ENCODE measurements at places on chromosomes 1 and 21.

DNA sequence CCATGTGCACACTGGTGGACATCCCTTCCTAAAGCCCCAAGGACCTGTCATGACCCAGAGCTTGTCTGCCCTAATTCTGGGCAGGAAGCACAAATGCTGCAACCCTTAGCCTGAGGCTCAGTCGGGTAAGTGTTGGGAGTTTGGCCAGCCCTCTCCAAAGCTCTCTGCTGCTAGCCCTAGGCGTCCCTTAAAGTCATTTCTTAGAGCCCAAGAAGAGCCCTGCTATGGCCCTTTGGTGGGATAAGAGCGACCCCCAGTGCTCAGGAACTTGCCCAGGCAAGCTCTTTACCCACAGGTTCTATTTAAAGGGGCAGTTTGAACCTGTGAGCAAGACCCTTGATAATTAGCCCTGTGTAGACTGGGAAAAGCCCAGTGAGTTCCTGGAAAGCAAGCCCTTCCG lies 356.8 kb downstream of the RRAGC start:
- peaks cover 8% of the 10 kb centered on the region for H3K4me1 ChIP-seq
- no peak overlapping the region for H3K4me3 ChIP-seq
- H3K27me3 ChIP-seq: peaks cover 51% of the 10 kb centered on the region
- no peak overlapping the region for H3K27ac ChIP-seq
- no peak for DNase-seq
- no peaks in the 10 kb centered on the region for H3K36me3 ChIP-seq

DNA sequence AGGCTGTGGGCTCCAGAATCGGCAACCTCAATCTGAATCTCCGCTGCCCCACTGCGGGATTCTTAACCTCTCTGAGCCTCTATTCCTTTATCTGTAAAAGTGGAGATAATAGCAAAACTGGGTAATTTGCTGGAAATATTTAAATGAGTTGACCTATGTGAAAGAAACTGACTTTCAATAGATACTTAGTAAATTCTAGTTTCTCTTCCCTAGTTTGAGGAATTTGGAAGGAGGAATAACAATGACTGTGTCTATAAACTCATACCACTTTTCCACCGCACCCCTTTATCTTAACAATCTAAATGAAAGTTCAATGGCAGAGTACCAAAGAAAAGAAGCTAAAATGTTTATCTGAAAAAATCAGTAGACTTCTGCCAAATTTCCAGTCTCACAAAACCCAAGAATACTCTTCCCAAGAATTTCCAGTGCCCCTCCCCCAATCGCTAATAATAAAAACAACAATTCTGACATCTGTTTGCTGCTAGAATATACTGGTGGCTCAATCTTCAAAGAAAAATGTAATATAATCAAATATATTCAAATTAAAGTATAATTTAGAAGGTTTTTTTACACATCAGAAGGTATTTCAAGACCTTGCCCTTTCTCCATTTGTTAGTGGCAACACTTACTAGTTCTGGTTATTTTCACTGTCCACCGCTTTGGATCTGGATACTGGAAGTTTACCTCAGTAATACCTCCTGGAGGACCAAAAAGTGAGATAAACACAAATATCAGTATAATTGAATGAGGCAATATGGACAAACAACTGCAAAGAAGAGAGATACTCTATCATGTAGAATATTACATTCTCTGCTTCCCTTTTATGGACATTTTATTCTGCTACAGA lies 171.2 kb downstream of the LTN1 start:
- no peaks in the 10 kb centered on the region for H3K4me1 ChIP-seq
- H3K4me3 ChIP-seq: no peak overlapping the region
- DNase-seq: no peak
- H3K36me3 ChIP-seq: peaks cover 21% of the 10 kb centered on the region

GRCh38 chr1:47975302-47975921 lies 21.8 kb downstream of the TRABD2B start:
- no peak overlapping the region for H3K27ac ChIP-seq
- DNase-seq: no peak
- peaks cover under 1% of the 10 kb centered on the region for H3K27me3 ChIP-seq
- H3K36me3 ChIP-seq: no peaks in the 10 kb centered on the region
- H3K4me1 ChIP-seq: no peaks in the 10 kb centered on the region

DNA sequence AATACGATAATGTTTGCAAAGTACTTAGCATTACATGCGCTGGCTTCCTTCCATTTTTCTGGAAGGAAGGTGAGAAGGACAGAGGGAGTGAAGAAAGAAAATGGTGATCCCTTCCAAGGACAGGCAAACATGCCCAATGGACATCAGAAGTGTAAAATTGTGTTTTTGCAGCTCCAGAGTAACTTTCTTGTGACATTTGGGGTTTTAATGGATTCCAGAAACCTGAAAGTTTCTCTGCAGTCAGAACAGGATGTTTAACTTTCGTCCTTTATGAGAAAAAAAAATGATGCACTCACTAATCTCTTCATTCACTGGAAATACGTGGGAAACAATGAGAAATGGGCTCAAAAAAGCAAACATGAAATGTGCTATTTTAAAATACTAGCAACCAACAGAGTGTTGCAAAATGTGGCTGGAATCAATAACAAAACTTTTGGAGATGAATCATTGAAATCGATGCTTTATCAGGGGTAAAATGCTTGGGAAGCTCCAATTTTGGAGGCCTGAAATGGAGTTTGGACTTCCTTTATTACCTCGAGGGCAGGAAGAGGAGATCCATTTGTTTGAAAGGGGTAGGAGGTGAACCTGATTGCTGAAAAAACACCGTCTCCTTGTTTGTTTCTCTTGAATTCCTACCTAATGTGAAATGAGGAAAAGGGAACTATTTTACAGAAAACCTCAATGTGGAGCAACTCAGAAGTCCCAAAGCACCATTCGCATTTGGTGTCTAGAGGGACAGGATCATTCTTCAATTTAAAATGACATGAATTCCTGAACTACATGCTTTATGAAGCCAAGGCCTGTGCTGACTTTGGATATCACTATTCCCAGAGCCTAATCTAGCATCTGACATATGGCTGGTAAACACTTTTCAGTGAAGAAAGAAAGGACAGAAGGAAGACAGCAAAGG lies 129.5 kb downstream of the TRABD2B start:
- H3K27me3 ChIP-seq: no peaks in the 10 kb centered on the region
- no peaks in the 10 kb centered on the region for H3K4me1 ChIP-seq
- H3K4me3 ChIP-seq: no peak overlapping the region
- no peaks in the 10 kb centered on the region for H3K36me3 ChIP-seq

- peaks cover 15% of the 10 kb centered on the region for H3K36me3 ChIP-seq
- no peak for DNase-seq
- H3K4me1 ChIP-seq: peaks cover 21% of the 10 kb centered on the region
- no peaks in the 10 kb centered on the region for H3K27me3 ChIP-seq
- peak overlapping the region; percentile 1 for H3K27ac ChIP-seq
Measured at GRCh38 chr1:88867743-88868521, 23.4 kb downstream of the GTF2B start.

DNA sequence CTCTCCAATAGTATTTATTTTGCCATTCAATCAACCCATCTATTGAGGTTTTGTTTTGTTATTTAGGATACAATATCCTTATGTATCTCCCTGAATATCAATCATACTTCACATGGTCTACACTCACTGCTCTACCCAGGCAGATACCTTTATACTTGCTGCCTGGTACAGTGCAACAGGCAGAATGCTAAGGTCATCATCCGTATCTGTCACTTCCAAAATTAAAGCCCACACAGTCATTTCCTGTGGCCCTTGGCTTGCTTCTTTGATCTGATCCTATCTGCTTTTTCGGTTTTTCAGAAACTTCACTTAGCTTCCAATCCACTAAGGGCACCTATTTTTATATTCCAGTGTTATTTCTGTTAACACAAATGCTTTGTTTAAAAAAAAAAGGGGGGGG lies 22.3 kb upstream of the ZZZ3 start:
- no peak overlapping the region for H3K27ac ChIP-seq
- peaks cover 31% of the 10 kb centered on the region for H3K36me3 ChIP-seq
- H3K4me1 ChIP-seq: no peaks in the 10 kb centered on the region
- no peak for DNase-seq

DNA sequence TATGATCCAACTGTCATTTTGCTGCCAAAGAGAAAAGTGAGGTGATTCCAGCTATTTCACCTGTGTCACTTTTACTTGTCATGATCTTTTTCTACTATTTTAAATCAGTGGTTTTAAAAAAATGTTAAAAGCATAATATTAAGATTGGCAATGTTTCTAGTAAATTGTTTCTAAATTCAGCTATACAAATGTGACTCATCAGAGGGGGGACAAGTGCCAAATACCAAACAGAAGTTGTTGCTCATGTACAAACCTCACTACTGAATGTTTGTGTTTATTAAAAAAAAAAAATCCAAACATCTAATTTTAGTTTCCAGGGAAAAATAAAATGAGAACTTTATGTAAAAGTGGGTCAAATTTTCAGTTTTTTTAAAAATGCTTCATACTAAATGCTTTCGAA lies 346.2 kb upstream of the SNX7 start:
- no peaks in the 10 kb centered on the region for H3K36me3 ChIP-seq
- H3K4me1 ChIP-seq: no peaks in the 10 kb centered on the region
- DNase-seq: no peak
- H3K4me3 ChIP-seq: no peak overlapping the region
- H3K27me3 ChIP-seq: no peaks in the 10 kb centered on the region
- no peak overlapping the region for H3K27ac ChIP-seq

GRCh38 chr1:199081739-199082138 lies 442.9 kb downstream of the PTPRC start:
- no peak for DNase-seq
- H3K27me3 ChIP-seq: no peaks in the 10 kb centered on the region
- H3K4me3 ChIP-seq: no peak overlapping the region
- peaks cover 3% of the 10 kb centered on the region for H3K36me3 ChIP-seq

GRCh38 chr1:56424744-56425493 lies 154.4 kb downstream of the PLPP3 start:
- no peak for DNase-seq
- H3K4me1 ChIP-seq: no peaks in the 10 kb centered on the region
- no peaks in the 10 kb centered on the region for H3K27me3 ChIP-seq
